ENCODE measurements at places on chromosomes 5 and 9. TPM values are rescaled to one million over a fixed set of nuclear protein-coding genes. Genes with fewer than 3 reads are reported as not detected.

Gene ICE1
- total RNA-seq = 37.2 TPM

Gene C5orf34
- total RNA-seq = 15.0 TPM

Gene SLC36A3
- total RNA-seq = not detected

- no peak for DNase-seq
- peaks cover 19% of the 10 kb centered on the region for H3K4me1 ChIP-seq
- H3K4me3 ChIP-seq = no peak overlapping the region
- no peaks in the 10 kb centered on the region for H3K36me3 ChIP-seq
- H3K27ac ChIP-seq = no peak overlapping the region
Observed at GRCh38 chr5:150149618-150150017, 6.0 kb downstream of the PDGFRB start.
